ENCODE measurements at places on chromosomes 2 and 18.

DNA sequence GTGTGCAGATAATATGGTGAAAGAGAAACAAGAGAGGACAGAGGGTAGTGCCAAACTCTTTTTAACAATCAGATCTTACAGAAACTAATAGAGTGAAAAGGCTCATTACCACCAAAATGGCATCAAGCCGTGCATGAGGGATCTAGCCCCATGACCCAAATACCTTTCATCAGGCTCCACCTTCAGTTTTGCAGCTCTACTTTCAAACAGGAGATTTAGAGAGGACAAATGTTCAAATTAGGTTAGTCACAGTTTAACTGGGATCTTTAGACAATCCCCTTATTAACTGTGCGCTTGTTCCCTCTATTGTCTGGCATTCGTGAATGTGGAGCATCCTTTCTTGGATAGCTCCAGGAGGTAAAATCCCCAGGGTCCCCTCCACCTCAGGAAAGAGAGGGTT lies 1209.3 kb upstream of the CHAC2 start:
- DNase-seq = no peak

DNA sequence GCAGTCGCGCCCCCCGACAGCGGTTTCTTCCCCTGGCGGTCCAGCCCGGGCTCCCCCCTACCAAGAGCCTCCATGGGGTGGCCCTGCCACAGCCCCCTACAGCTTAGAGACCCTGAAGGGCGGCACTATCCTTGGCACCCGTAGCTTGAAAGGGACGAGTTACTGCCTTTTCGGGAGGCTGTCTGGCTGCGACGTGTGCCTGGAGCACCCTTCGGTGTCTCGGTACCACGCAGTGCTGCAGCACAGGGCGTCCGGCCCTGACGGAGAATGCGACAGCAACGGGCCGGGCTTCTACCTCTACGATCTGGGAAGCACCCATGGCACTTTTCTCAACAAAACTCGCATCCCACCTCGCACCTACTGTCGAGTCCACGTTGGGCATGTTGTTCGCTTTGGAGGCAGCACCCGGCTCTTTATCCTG lies 475 bp downstream of the SLC4A1AP start:
- no peak for DNase-seq

GRCh38 chr2:145503511-145503910 lies 983.6 kb upstream of the ZEB2 start:
- DNase-seq = no peak

DNA sequence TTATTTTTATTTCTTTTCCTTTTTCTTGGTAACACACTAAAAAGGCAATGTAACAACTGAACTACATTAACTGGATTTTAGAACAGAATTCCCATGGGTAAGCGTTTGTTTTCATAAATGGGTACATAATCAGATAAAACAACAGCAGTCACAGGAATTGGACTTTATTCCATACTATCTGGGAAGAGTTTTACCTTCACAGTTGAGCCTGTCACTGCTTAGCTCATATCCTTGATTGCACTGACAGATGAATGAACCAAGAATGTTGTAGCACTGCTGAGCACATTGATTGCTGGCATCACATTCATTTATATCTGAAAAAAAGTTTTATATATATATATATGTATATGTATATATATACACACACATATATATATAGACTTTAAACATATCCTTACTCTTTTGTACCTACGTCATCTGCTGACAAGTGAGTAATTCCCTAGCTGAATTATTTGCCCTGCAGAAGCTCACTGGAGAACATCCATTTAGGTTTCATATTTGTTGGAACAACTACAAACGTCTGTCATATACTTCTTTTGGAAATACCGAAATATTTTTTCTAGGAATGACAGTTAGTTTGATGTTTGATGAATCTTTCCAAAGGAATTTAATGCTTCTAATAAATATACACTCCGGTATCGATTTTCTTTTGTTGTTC lies 47.0 kb downstream of the EFEMP1 start:
- no peak for DNase-seq

- no peak for DNase-seq
Measured at GRCh38 chr2:44429034-44429433, 67.3 kb downstream of the CAMKMT start.

- no peak for DNase-seq
Measured at GRCh38 chr18:55763805-55764204, 175.8 kb upstream of the TCF4 start.

DNA sequence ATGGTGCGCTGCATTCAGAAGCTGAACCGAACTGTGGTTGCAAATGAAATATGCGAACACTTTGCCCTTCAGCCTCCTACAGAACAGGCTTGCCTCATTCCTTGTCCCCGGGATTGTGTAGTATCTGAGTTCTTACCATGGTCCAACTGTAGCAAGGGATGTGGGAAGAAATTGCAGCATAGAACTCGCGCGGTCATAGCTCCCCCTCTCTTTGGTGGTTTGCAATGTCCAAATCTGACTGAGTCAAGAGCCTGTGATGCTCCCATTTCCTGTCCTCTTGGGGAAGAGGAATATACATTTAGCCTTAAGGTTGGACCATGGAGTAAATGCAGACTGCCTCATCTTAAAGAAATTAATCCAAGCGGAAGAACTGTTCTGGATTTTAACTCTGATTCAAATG lies 291.4 kb downstream of the THSD7B start:
- no peak for DNase-seq

GRCh38 chr18:23784832-23785245 lies 95.6 kb downstream of the LAMA3 start:
- no peak for DNase-seq

GRCh38 chr2:75533135-75533534 lies 27.6 kb downstream of the EVA1A start:
- DNase-seq = no peak

- DNase-seq = no peak
Measured at GRCh38 chr2:53785366-53785765, 1.4 kb downstream of the ASB3 start.

DNA sequence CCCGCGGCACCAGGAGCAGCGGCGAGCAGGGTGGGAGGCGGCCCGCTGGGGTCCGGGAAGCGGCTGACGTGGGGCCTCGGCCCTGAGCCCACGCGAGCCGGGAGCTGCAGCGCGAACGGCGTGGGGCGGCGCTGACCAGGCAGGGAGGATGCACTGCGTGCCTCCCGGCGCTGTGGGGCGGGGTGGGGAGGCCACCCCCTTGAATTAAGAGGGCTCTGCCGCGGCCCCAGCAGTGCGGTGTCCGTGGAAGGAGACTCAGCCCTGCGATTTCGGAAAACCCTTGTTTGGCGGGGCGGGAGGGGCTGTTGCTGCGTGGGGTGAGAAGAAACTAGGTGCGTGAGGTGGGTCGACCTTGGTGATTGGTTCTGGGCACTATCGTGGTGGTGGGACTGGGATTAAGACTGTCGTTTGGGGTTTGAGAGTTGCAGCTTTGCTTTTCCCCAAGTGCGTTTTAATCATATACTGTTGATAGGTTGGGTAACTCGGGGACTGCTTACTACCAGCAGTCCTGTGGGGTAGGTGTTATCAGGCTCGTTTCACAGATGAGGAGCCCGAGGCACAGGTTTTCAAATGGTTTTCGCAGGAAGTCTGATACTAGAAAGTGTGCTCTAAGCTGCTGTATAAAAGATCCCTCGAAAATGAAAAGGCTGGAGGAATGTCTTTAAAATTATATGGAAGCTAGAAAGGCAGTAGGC lies 722 bp downstream of the ACSL3 start:
- peak; percentile 8 for DNase-seq

DNA sequence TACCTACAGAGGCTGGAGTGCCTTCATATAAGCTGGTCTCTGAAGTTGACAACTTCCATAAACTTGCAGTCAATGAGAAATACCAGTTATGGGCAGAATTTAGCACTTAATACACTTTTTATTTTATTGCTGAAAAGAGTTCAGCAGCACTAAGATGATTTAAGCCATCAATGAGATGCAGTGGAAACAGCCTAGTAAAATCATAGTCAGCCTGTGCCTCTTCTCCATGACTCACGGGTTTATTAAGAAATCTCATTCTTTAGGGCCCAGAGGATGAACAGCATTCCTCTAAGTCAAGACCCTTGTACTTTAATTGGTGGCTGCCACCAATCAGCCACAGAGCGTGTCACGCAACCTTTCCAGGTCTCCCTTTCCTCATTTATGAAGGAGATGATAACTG lies 1357.9 kb upstream of the CELF4 start:
- no peak for DNase-seq

DNA sequence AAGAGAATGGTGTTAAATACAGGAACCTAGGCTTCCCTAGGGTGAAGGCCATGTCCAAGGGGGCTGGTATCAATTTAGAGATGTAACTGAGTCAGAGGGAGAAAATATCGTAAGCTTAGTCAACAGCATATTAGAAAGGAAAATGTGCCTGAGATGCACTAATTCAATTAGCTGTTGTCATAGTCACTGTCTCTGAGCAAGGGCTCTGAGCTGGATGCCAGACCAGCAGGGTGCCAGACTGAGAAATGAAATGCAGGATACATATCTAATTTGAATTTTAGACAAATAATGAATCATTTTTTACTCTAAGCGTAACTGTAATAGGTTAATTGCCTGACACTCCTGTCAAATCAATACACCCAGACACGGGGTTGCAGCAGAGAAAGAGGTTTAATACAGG lies 11.4 kb upstream of the SLC35F6 start:
- DNase-seq = no peak

GRCh38 chr2:29655391-29656086 lies 265.8 kb downstream of the ALK start:
- DNase-seq = no peak

DNA sequence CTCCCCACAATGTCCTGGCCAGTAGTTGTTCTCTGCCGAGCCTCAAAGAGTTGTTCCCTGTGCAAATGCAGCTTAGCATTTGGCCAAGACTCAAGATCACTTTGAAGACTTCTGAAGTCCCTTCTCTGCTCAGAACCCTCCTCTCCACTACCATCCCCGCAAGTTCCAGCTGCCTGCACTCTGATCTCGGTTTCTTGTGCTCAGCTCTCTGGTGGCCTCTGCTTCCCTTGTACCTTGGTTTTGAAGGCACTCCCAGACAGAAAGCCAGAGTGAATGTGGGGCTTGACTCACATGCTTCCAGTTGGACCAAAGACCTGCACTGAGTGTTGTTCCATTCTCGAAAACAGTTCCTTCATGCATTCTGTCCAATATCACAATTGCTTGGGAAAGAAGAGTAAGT lies 28.6 kb downstream of the CRACDL start:
- no peak for DNase-seq

GRCh38 chr2:71716697-71717624 lies 263.6 kb downstream of the DYSF start:
- no peak for DNase-seq

- no peak for DNase-seq
Measured at GRCh38 chr2:11133936-11134320, 21.3 kb upstream of the SLC66A3 start.

DNA sequence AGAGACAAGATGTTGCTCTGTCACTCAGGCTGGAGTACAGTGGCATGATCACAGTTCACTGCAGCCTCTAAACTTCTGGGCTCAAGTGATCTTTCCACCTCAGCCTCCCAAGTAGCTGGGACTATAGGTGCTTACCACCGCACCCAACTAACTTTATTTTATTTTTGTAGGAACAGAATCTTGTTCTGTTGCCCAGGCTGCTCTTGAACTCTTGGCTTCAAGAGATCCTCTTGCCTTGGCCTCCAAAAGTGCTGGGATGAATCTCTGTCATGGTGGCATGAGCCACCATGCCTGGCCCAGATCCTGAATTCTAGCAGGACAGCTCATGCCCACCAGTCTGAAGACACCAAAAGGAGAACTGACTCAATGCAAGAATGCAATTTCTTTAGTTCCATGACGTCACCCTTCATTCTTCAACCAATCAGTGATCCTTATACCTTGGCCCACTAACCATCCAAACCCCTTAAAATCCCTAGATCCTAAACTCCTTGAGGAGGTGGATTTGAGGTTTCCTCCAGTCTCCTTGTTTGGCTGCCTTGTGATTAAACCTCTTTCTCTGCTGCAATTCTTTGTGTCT lies 25.6 kb upstream of the CXXC1 start:
- DNase-seq = no peak

- peak; percentile 30 for DNase-seq
Measured at GRCh38 chr2:118881490-118882129, 34.2 kb upstream of the EN1 start.

GRCh38 chr2:229129738-229130371 lies 141.2 kb downstream of the PID1 start:
- DNase-seq = no peak
